Uterus (tissue), 4 donors: ENCODE measurements at places on chromosomes 4 and X. TPM values are rescaled to one million over a fixed set of nuclear protein-coding genes. Genes with fewer than 3 reads are reported as not detected.

The OPHN1 gene
- total RNA-seq = 4.6 TPM

GRCh38 chrX:51852096-51852495 lies 41.3 kb upstream of the MAGED1 start:
- no peak overlapping the region for H3K27ac ChIP-seq
- H3K36me3 ChIP-seq = no peaks in the 10 kb centered on the region
- no peak for DNase-seq
- no peaks in the 10 kb centered on the region for H3K4me1 ChIP-seq
- no peak overlapping the region for H3K4me3 ChIP-seq

GRCh38 chr4:119729835-119730670 lies 101.4 kb upstream of the PDE5A start:
- no peaks in the 10 kb centered on the region for H3K36me3 ChIP-seq
- no peaks in the 10 kb centered on the region for H3K27me3 ChIP-seq
- peak overlapping the region; percentile 5 for H3K27ac ChIP-seq
- DNase-seq = no peak
- H3K4me3 ChIP-seq = no peak overlapping the region
- H3K4me1 ChIP-seq = no peaks in the 10 kb centered on the region

DNA sequence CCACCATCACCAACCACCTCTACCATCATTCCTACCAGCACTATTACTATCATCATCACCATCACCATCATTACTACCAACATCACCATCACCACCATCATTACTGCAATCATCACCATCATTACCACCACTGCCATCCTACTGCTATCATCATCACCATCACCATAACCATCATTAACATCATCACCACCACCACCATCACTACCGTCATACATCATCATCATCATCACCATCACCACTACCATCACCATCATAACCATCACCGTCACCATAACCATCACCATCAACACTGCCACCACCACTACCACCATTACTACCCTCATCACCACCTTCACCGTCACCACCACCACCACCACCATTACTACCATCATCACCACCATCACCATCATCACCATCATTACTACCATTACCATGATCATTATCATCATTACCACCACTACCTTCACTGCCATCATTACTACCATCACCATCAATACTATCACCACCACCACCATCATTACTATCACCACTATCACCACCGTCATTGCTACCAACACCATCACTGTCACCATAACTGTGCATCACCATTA lies 71.8 kb downstream of the PSAPL1 start:
- H3K27ac ChIP-seq = no peak overlapping the region
- no peak overlapping the region for H3K4me3 ChIP-seq
- no peak for DNase-seq
- H3K4me1 ChIP-seq = no peaks in the 10 kb centered on the region

The NDUFA1 gene
- 112 TPM for total RNA-seq

DNA sequence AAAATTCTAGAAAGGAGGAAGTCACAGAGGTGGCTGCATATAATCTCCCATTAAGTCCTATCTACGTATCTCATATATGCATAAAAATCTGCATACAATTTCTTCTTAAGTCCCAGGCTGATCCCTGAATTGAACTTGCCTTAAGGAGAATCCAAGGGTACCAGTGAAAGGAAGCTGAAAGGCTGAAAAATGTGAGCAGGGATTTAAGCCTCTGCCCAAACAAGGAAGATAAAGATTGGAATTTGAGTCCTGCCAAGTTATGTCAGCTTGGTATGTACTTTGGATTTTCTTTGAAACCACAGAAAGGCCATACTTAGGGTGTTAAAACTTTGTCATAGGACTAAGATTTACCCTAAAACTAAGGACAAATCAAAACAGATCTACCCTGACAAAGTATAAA lies 26.5 kb upstream of the GEMIN8 start:
- H3K27me3 ChIP-seq = no peaks in the 10 kb centered on the region
- H3K36me3 ChIP-seq = no peaks in the 10 kb centered on the region
- no peak for DNase-seq
- H3K4me1 ChIP-seq = no peaks in the 10 kb centered on the region
- H3K4me3 ChIP-seq = no peak overlapping the region

The IQCM gene
- 0.48 TPM for total RNA-seq

- no peaks in the 10 kb centered on the region for H3K4me1 ChIP-seq
- no peak for DNase-seq
- no peaks in the 10 kb centered on the region for H3K36me3 ChIP-seq
These were observed 25.3 kb downstream of the TSC22D3 start for GRCh38 chrX:107750263-107750662.

The BMX gene
- 3.6 TPM for total RNA-seq

The F11 gene
- total RNA-seq = not detected

GRCh38 chrX:148609515-148610327 lies 109.3 kb downstream of the AFF2 start:
- H3K27me3 ChIP-seq = no peaks in the 10 kb centered on the region
- no peaks in the 10 kb centered on the region for H3K4me1 ChIP-seq
- H3K36me3 ChIP-seq = no peaks in the 10 kb centered on the region

DNA sequence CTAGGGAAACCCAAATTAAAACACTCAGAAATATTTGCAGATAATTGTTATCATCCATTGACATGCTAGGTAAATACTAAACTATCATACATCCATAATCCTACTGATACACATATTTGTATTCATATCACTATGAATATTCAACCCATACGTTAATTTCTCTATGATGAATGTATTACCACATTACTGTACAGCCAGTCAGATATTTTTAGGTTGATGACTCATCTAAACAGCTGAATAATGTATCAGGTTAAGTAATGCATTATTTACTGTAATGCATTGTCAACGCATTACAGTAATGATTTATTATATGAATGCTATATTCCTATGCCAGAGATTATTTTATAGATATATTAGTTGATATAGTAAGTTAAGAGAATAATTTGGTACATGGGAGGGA lies 37.1 kb downstream of the VEGFC start:
- H3K36me3 ChIP-seq = no peaks in the 10 kb centered on the region
- no peaks in the 10 kb centered on the region for H3K27me3 ChIP-seq
- DNase-seq = no peak
- no peaks in the 10 kb centered on the region for H3K4me1 ChIP-seq
- no peak overlapping the region for H3K27ac ChIP-seq

The BRS3 gene
- total RNA-seq = not detected

DNA sequence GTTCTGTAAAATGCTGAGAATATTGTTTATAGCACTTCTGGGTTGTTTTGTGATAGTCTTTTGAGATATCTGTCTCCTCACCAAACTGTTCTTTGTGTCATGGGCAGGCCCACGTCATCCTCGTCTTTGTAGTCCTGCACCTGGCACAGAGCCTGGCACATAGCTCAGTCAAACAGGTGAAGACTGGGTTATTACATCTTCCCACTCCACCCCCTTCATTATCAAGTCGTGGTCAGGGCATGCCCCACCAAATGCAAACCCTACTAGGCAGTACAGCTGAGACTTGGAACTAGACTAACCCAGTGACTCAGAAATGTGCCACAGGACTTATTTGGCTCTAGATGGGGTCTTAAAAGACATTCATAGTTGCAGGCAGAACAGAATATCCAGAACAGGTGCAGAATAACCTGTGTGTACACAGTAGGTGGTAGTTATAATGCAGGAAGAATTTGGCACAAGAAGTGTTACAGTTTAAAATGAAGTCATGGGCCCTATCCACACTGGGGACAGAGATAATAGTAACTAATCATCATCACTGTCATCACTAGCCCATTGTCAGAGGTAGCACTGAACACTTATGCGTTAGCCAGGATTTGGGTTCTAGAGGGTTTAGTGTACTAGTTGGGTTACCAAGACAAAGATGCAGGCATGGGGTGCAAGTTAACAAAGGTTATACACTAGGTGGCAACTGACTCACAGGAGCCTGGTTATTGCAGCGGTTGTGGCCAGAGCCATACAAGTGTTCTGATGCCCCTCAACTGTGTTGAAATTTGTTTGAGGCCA lies 74.9 kb downstream of the TBL1X start:
- no peak for DNase-seq
- no peaks in the 10 kb centered on the region for H3K27me3 ChIP-seq
- no peak overlapping the region for H3K27ac ChIP-seq

DNA sequence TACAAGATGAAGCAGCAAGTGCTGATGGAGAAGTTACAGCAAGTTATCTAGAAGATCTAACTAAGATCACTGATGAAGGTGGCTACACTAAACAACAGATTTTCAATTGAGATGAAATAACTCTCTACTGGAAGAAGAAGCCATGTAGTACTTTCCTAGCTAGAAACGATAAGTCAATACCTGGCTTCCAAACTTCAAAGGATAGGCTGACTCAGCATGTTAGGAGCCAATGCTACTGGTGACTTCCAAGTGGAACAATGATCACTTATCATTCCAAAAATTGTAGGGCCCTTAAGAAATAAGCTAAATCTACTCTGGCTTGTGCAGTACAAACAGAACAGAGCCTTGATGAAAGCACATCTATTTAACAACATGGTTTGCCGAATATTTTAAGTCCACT lies 55.0 kb downstream of the FBXW7 start:
- H3K27me3 ChIP-seq = no peaks in the 10 kb centered on the region
- no peak overlapping the region for H3K4me3 ChIP-seq
- H3K36me3 ChIP-seq = no peaks in the 10 kb centered on the region

GRCh38 chr4:169042608-169043007 lies 32.6 kb upstream of the CBR4 start:
- H3K27me3 ChIP-seq = no peaks in the 10 kb centered on the region
- H3K4me1 ChIP-seq = no peaks in the 10 kb centered on the region
- no peak for DNase-seq
- H3K36me3 ChIP-seq = no peaks in the 10 kb centered on the region

The PDGFRA gene
- 233 TPM for total RNA-seq

The SPACA5 gene
- total RNA-seq = not detected

The NWD2 gene
- total RNA-seq = not detected

DNA sequence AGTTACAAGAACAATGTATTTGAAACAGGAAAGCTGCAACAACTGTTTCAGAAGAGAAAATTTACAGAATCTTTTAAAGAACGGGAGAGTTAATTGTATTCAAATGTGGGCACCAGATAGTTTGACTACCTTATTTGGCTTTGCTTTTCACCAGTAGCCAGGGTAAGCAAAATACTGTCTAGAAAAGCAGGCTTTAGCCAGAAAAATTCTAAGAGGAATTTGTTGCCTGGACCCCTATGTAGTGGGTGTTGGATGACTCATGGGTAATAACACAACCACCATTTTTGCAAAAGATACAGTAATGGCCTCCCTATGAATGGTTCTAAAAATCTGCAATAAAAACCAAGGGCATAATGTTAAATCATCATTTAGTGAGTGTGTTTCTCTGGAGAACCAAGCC lies 233.4 kb upstream of the ANXA3 start:
- H3K27ac ChIP-seq = no peak overlapping the region
- no peaks in the 10 kb centered on the region for H3K27me3 ChIP-seq
- DNase-seq = no peak
- H3K4me3 ChIP-seq = no peak overlapping the region

- no peak overlapping the region for H3K27ac ChIP-seq
- no peaks in the 10 kb centered on the region for H3K4me1 ChIP-seq
- H3K27me3 ChIP-seq = no peaks in the 10 kb centered on the region
- H3K36me3 ChIP-seq = no peaks in the 10 kb centered on the region
These were observed 330.9 kb downstream of the SPOCK3 start for GRCh38 chr4:166903408-166903807.

DNA sequence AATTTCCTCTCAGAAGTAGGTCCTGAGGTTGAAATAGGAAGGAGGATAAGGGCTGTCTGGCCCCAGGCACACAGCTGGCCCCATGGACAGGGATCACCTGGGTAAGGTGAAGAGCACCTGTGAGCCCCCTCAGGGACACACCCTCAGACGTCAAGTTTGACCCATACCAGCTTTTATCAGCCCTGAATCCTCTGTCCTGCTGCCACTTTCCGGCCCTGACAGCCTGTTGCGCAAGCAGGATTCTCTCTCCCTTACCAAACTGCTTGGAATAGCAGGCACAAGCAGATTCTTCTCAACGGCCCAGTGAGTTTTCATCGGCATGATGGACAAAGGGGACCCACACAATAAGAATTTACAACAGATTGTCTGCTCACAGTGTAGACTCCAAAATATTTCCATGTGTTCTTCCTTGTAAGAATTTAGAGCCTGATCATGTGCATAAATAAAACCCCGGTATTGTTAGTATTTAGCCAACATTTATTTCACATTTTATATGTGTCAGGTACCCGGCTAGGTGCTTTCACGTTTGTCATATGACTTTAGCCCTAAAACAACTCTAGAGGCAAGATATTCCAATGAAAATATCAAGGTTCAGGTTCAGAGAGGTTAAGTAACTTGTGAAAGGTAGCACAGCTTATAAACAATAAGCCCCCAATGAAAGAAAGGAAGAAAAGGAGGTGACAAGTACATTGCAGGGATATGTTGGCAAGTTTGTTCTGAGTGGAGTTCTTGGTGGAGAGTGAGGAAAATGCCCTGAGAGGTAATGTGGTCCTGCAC lies 107.2 kb upstream of the KIT start:
- H3K27me3 ChIP-seq = no peaks in the 10 kb centered on the region
- H3K27ac ChIP-seq = no peak overlapping the region
- no peaks in the 10 kb centered on the region for H3K36me3 ChIP-seq
- H3K4me1 ChIP-seq = no peaks in the 10 kb centered on the region
- no peak for DNase-seq
- H3K4me3 ChIP-seq = no peak overlapping the region

The SSX2B gene
- total RNA-seq = not detected

- H3K4me3 ChIP-seq = no peak overlapping the region
- H3K27ac ChIP-seq = no peak overlapping the region
- H3K4me1 ChIP-seq = no peaks in the 10 kb centered on the region
- H3K36me3 ChIP-seq = no peaks in the 10 kb centered on the region
- DNase-seq = peak; percentile 41
These were observed 21.8 kb downstream of the STARD8 start for GRCh38 chrX:68669094-68669860.

The RPS6KA6 gene
- 11.8 TPM for total RNA-seq
